ENCODE measurements at places on chromosomes 5 and 9.

GRCh38 chr9:74770508-74771261 is 117.0 kb downstream of the TRPM6 start:
- DNase-seq = no peak

- peak; percentile 78 for DNase-seq
Observed at GRCh38 chr9:110156902-110157301, 51.1 kb downstream of the C9orf152 start.

GRCh38 chr5:2588850-2589501 is 162.5 kb downstream of the IRX2 start:
- DNase-seq = no peak

DNA sequence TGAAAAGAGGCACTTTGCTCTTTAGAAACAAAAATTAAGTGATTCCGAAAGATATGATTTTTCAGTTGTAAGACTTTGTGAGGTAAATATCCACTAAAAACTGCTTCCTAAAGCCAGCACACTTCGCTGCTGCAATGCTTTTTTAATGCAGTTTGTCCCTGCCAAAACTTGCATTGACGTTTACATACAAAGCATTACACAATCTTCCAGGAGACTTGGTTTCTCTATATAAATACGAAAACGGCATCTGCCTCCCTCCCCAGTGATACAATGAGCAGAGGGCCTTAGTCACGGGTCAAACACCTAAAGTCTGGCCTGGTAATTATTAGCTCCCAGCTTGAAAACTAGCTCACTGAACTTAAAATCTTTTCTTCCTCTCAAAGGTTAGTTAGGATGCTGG is 170.7 kb downstream of the TSSK1B start:
- DNase-seq = no peak

DNA sequence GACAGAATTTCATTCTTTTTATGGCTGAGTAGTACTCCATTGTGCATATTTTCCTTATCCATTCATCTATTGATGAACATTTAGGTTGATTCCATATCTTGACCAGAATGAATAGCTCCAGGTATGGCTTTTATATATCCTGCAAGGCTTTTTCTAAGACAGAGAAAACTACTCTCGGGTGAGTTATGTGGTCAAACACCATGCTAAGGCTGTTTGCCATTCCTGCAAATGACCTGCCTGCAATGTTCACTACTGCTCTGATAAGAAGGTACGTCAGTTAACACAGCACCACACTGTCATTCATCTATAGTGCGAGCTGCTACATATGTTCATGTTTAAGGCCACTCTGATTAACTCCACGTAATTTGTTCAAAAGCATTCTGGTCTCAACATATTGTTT is 256.8 kb upstream of the RGMB start:
- no peak for DNase-seq

GRCh38 chr9:86664603-86665002 is 282.7 kb downstream of the GAS1 start:
- no peak for DNase-seq

- no peak for DNase-seq
Observed at GRCh38 chr9:9437641-9438040, 1175.2 kb downstream of the PTPRD start.

- no peak for DNase-seq
Observed at GRCh38 chr5:93909356-93909755, 168.0 kb upstream of the POU5F2 start.

DNA sequence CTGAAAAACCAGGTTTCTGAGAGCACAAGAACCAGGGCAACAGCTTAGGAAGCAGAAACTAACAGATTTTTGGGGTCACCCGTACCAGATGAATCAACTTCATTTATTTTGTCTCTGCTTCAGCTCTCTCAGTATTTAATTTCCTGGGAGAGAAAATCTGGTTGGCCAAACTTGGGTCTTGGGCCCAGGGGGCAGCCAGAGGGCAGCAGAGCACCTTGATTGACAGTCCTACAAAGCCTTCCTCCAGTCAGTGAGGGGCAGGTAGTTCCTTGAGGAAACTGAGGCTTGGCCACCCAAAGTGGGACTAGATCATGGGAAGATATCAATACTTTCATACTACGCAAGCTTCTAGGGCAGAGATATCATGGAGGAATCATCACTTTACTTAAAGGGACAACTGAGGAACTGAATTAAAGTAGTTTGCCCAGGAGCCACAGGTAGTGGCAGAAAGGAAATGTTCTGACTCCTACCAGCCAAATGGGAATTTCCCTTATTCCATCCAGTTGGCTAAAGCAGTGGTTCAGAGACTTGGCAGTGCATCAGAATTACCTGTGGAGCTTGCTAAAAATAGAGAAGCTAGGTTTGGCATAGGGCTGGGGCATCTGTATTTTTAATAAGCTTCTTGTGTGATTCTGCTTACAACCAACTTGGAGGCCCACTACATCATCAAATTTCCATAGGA is 21.5 kb upstream of the ARHGAP26 start:
- DNase-seq = peak; percentile 51

DNA sequence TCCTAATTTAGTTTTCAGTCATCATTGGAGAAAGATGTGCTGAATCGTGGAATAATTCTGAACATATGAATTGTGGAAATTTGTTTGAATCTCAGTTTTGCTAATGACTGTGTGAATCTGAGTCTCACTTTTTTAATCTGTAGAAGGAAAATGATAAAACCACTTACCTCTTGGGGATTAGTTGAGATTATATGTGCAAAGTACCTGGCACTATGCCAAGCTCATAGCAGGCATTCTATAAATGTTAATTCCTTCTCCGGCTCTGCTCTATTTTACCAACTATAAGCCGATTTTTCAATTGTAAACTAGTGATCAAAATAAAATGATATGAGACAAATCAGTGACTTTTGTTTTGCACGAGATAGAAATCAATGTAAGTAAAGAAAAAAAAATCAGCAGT is 290.8 kb downstream of the TRPM3 start:
- no peak for DNase-seq

GRCh38 chr9:126723807-126724172 is 81.0 kb upstream of the ZBTB43 start:
- DNase-seq = no peak

- peak; percentile 29 for DNase-seq
Observed at GRCh38 chr9:14692470-14693250, 572 bp downstream of the ZDHHC21 start.

DNA sequence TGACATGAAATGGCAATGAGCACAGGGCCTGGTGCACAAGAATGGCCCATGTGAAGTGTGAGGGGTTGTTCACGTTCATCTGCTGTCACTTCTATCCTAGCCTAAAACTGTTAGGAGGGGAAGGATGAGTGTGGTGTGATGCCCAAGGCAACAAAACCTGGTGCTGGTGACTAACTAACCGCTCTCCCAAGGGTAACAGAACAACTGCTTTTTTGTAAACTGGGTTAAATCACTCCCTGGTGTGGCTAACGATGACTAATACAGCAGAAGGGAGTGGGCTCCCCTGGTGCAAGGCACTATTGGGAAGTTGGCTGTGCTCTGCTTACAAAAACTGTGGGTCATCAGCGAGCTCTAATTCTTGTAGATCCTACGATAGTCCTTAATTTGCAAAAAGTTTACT is 103.2 kb upstream of the VCAN start:
- DNase-seq = no peak

- no peak for DNase-seq
Observed at GRCh38 chr5:9852671-9853070, 222.5 kb upstream of the TAS2R1 start.

DNA sequence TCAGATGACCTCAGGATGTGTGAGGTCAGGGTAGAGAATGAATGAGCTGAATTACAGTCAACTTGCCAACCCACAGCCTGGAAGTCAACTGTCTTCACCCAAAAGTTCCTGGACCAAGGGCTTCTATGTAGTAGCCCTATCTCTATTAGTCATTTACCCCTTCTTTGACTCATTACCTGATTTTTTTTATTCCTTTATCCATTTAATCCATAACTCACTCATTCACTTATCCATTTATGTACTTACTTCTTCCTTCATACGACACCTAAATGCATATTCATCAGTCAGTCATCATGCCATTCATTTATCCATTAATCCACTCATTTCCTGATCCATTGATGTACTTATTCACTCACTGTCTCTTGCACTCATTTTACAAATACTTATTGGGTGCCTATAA is 212.7 kb downstream of the PAPPA start:
- DNase-seq = no peak

DNA sequence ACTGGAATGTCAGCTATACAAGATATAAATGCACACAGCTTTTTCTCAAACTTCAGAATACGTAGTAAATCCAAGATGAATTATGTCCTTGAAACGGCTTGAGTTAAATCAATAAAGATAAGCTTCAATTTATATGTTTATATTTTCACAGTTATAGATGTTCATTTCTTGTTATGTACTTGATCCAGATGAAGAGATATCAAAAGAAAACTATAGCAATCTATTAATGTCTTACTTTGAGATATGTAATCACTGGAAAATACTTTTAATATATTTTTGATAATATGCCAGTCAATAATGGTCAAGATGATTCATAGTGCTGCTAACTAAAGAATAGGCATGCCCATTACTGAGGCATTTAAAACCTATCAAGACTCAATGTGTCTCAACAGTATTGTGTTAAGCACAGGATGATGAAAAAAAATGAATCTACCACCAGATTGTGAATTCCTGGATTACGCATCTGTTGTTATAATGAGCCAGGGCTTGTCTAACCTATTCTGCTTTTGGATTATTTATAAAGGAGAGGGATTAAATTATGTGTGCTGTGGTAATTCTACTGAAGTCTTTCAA is 372.6 kb upstream of the PRR16 start:
- no peak for DNase-seq

DNA sequence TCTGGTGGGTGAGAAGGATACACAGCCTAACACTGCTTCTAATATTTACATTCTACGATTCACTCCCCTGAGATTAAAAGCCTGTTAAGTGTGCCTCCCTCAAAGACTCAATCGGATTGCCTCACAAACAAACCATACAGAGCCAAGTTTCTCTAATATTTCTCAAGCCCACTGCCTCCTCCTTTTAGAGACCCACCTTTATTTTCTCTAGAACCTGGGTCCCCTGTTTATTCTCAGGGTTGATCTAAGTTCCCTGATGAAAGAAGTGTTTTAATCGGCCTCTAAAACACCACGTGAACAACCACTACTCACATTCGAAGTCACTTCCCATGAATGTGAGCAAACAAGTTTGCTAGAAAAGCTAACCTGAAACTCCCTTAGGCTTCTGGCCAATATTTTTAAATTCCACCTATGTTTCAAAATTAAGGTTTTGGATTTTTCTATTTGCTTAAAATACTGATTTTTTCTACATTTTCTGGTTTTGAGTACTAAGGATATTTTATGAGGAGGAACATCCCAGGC is 76.5 kb downstream of the GLIS3 start:
- no peak for DNase-seq

DNA sequence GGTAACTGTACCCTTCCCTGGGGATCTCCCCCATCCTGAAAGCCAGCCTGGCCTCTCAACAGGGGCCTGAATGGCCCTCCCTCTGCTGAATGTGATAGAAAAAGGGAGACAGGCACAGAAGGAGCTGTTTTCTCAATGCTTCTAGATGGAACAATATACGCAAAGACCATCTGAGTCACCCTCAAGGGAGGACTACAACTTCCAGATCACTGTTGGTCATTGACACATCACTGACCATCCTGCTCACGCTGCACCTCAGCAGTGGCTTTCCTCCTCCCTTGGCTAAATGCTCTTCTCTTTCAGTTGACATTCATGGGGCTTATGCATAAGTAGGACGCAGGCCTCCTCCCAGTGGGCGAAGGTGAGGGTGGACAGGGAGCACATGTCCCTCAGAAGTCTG is 112.2 kb upstream of the SHB start:
- DNase-seq = no peak

DNA sequence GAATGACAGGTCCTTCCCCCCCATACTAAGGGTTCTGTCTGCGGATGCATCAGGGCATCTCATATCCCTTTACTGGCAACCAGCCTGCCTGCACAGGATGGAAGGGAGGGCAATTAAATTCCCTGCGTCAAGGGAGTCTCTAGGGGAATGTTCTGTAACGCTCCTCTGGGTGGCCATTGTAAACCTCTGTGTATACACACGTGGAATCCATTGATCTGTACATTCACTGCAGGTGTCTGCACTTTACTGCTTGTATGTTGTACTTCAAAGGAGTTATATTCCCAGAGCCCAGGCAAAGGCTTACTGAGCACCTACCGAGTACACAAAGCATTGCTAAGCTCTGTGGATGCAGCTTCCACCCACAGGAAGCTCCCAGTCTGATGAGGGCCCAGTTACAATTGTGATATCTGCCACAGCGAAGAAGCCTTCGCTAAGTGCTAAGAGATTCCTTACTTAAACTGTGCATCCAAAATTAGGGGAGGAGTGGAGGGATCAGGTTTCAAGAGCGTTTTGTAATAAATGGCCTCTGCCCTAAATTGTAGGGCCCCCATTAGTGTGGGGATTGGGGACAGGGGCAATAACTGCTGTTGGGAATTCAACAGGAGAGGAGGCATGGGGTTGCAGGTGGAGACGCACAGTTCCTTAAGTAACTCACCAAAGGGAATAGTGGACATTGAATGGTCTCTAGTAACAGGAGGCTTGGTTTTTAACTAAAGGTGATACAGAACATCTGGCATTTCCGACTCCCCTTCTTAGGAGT is 1.5 kb upstream of the RETREG1 start:
- no peak for DNase-seq

DNA sequence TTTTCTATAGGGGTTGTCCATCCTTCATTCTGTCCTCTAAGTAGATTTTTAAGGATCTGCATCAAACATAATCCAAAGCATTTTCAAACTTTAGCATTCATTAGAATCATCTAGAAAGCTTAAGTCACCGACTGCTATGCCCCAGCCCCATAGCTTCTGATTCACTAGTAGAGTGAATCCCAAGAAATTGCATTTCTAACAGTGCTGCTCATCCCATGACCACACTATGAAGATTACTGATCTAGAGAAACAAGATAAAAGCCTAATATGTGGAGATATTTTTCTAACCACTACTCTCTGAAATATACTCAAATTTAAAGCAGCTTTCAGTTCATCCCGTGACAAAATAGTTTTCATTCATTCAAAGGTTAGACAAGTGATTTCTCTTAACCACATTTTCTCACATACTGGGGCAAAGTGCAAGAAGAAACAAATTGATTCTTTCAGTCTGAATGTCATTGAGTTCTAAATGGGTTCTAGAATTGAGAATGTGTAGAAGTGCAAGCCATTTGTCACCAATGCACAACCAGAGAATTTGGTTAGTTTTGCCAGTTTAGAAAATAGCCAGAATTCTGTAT is 286.9 kb upstream of the CD180 start:
- no peak for DNase-seq

DNA sequence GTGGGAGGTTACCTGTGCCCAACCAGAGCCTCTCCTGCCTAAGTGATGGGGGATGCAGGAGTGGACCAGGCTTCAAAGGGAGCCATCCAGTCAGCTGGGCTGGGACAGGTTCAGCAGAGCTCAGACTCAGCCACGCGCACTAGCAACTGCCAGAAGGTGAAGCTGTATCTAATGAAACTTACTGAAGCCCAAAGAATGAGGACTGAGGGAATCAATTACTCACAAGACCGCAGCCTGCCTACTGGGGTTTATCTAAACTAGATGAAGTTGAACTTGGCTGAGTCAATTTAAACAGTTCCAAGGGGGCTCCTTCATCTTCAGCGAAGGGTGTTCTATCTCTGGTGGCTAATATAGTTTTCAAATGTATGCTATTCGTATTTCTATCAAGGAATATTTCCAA is 11.4 kb downstream of the HAND1 start:
- DNase-seq = no peak

All from pons (tissue), 1 donor.